ENCODE measurements at places on chromosomes 3 and 15. TPM values are rescaled to one million over a fixed set of nuclear protein-coding genes. Genes with fewer than 3 reads are reported as not detected.

- DNase-seq = no peak
Observed at GRCh38 chr3:18853269-18853668, 295.0 kb upstream of the KCNH8 start.

- DNase-seq = no peak
Observed at GRCh38 chr3:52931889-52932288, 34.5 kb upstream of the STIMATE start.

GRCh38 chr3:42118762-42119361 is 27.7 kb downstream of the TRAK1 start:
- DNase-seq = no peak

- no peak for DNase-seq
Observed at GRCh38 chr3:32200992-32201758, 37.3 kb upstream of the CMTM8 start.

DNA sequence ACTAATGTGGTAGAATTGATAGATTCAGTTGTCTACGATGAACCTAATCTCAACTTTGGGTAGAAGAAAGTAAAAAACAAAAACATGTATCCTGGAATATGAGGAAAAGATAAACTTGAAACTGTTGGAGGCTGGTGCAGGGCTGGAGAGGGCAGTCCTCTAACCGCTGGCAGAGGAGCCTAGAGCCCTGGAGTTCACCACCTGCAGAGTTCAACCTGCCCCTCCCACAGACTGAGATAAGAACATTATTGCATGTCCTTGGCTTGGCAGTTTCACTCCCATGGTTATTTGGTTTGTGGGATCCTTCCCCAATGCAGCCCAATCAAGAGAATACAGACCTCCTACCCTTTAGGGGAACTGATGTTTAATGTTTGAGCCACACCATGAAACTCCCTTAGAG is 53.2 kb upstream of the GATM start:
- DNase-seq = no peak

DNA sequence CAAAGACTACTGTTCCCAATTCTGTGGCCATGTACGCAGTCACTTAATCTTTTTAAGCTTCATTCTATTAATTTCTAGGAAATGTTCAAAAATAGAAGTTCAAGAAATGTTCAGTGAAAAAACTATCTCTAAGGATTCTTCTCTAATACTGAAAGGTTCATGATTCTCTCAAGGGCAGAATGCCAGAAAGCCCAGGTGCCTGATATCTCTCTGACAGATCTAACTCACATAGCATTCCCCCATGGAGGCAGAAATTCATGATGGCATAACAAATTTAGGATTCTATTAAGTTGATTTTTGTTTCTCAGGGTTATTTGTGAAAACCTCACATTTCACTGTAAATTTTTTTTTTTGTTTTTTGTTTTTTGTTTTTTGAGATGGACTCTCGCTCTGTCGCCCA is 17.5 kb downstream of the CHRM5 start:
- DNase-seq = no peak

- no peak for DNase-seq
Observed at GRCh38 chr3:193589616-193590015, 3.4 kb upstream of the OPA1 start.

Gene EXOG
- total RNA-seq = 14.4 TPM
